ENCODE measurements at places on chromosomes 7 and 10.

- DNase-seq, result no peak
These were observed 8.3 kb upstream of the ZC3HAV1L start for GRCh38 chr7:139043823-139044812.

- DNase-seq, result no peak
These were observed 274.7 kb downstream of the USP6NL start for GRCh38 chr10:11336722-11337162.

DNA sequence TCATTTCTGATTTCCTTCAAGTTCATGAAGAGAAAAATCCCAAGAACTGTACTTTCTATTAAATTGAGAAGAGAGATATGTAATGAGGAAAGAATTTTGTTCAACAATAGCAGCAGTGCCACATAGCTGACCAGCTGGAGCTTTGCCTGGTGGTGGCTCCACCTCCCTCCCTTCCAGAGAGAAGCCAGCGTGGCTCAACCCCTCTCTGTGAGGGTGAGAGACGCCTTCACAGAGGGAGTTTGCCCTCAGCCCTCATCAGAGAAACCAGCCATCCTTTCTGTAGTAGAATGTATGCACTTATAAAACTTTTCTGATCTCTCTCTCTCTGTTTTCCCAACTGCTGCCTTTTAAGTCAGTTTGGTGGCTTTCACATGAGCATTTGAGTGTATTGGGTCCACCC, 20.5 kb upstream of the COL1A2 start:
- DNase-seq, result no peak

- DNase-seq, result no peak
These were observed 273.1 kb downstream of the AGMO start for GRCh38 chr7:15288741-15289140.

- DNase-seq, result no peak
These were observed 33.6 kb downstream of the GSAP start for GRCh38 chr7:77382532-77382931.

All from NCI-H2171 (cell line).